ENCODE measurements at places on chromosomes 11 and 22. TPM values are rescaled to one million over a fixed set of nuclear protein-coding genes. Genes with fewer than 3 reads are reported as not detected.

The HIRA gene
- 9.8 TPM for total RNA-seq

The DKK3 gene
- 5,316 TPM for total RNA-seq

The PRRG4 gene
- 1.4 TPM for total RNA-seq

The OR2AG2 gene
- not detected for total RNA-seq

The MS4A10 gene
- total RNA-seq: not detected

The OR5J2 gene
- total RNA-seq: not detected

The MUC15 gene
- not detected for total RNA-seq

DNA sequence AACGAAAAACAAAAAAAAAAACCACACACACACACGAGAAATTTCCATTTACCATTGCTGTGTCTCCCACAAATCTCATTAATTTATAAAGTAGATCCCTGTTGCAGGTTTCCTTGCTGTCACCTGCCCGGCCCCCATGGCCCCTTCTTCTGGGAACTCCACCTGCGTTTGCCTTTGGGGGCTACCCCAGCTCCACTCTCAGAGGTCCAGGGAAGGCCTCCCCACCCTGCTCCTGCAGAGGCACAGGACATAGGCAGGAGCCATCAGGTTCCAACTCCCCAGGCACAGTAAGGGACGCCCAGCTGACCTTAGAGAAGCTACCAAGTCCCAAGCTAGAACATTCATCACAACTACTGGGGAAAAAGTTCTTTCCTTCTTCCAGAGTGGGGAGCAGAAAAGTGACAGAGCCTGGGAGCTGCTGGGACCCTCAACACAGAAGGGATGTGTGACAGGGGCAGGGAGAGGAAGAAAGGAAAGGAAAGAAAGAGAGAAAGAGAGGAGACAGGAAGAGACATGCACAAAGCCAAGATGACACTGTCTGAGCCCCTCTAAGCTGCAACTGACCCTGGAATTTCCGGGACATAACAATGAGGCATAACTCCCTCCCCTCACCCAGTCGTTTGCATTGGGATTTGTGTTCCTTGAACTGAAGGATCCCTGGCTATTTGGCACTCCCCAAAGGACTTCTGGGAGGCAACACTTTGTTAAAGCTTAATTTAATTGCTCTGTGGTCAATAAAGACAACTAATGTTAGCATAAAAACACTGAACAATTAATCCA lies 175.7 kb downstream of the SHANK2 start:
- H3K4me1 ChIP-seq: no peaks in the 10 kb centered on the region
- no peaks in the 10 kb centered on the region for H3K36me3 ChIP-seq
- no peak overlapping the region for H3K4me3 ChIP-seq
- no peak overlapping the region for H3K27ac ChIP-seq
- no peaks in the 10 kb centered on the region for H3K27me3 ChIP-seq
- DNase-seq: no peak

DNA sequence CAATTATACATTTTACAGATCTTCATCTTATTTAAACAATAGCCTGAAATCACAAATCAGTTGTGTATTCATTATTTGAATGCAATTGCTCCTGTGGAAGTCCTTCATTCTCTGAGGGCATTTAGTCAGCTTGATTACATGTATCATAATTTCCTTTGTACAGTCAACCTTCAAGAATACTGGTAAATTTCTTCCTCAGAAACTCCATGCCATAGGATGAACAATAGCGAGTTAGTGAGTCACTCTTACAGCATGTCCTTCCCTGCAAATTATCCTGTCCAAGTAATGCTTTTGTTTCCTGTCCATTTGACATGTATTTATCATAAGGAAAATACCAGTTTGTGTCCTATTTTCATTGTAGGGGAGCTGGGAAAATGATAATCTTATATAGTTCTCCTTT lies 3.8 kb downstream of the OR10S1 start:
- H3K27ac ChIP-seq: no peak overlapping the region
- DNase-seq: no peak
- no peaks in the 10 kb centered on the region for H3K27me3 ChIP-seq
- H3K36me3 ChIP-seq: no peaks in the 10 kb centered on the region
- H3K4me1 ChIP-seq: no peaks in the 10 kb centered on the region

GRCh38 chr11:104968355-104968855 lies at the start of gene CASP4:
TSS of gene CASP4 (minus strand) at chr11:104968574. CDS start at chr11:104968525, 49 bp downstream.
- no peaks in the 10 kb centered on the region for H3K27me3 ChIP-seq
- peaks cover 15% of the 10 kb centered on the region for H3K4me1 ChIP-seq
- peak within 1 kb of the TSS; percentile 79 for H3K27ac ChIP-seq
- H3K36me3 ChIP-seq: no peaks in the 10 kb centered on the region

GRCh38 chr11:65540290-65541092 lies 15.6 kb downstream of the SCYL1 start:
- H3K36me3 ChIP-seq: peaks cover 29% of the 10 kb centered on the region
- peak; percentile 93 for DNase-seq
- H3K4me3 ChIP-seq: peak overlapping the region; percentile 35
- no peaks in the 10 kb centered on the region for H3K27me3 ChIP-seq
- H3K4me1 ChIP-seq: no peaks in the 10 kb centered on the region
- H3K27ac ChIP-seq: peak overlapping the region; percentile 87

GRCh38 chr22:26941896-26942636 lies 284.7 kb downstream of the MIAT start:
- no peaks in the 10 kb centered on the region for H3K36me3 ChIP-seq
- no peak for DNase-seq
- no peaks in the 10 kb centered on the region for H3K4me1 ChIP-seq
- H3K4me3 ChIP-seq: no peak overlapping the region

GRCh38 chr11:4863876-4864275 lies 14.9 kb upstream of the OR51S1 start:
- no peak overlapping the region for H3K27ac ChIP-seq
- no peaks in the 10 kb centered on the region for H3K27me3 ChIP-seq
- no peak overlapping the region for H3K4me3 ChIP-seq
- no peak for DNase-seq
- H3K4me1 ChIP-seq: no peaks in the 10 kb centered on the region

- peak overlapping the region; percentile 60 for H3K27ac ChIP-seq
- H3K4me3 ChIP-seq: peak overlapping the region; percentile 59
Measured at GRCh38 chr22:50673231-50674129, 857 bp downstream of the SHANK3 start.

DNA sequence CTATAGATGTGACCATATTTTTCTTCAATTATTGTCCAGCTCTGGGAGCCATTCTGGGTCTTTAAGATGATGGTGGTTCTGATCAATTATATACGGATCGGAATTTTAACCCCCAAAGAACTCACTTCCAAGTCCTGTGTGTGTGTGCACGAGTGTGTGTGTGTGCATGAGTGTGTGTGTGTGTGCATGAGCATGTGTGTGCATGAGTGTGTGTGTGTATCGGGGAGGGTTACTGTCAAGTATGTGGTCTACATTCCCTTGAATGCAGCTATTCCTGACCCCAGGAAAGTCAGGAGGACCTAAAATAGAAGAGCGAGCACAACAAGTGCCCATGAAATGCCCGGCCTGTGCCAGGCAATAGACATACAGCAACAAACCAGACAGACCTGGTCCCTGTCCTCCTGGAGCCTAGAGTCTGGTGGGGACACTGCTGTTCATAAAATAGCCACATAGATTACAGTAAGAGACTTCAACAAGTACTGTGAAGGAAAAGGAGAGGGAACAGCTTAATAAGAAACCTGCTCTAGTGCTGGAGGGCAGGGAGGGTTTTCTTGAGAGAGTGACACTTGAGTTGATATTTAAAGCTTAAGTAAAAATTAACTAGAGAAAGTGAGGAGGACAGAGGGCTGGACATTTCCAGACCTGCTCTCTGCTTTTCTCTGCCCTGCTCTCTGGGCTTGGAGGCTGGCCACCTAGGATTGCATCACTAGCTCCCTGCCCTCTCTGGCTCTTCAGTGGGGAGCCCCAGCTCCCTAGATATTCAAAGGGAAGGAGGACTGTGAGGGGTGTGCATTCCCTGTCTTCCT lies 66.1 kb upstream of the SPON1 start:
- H3K4me3 ChIP-seq: no peak overlapping the region
- H3K27ac ChIP-seq: no peak overlapping the region
- no peak for DNase-seq
- no peaks in the 10 kb centered on the region for H3K36me3 ChIP-seq
- no peaks in the 10 kb centered on the region for H3K27me3 ChIP-seq
- no peaks in the 10 kb centered on the region for H3K4me1 ChIP-seq

GRCh38 chr11:2780850-2781407 lies 81.1 kb upstream of the KCNQ1OT1 start:
- peaks cover 50% of the 10 kb centered on the region for H3K4me1 ChIP-seq
- H3K36me3 ChIP-seq: no peaks in the 10 kb centered on the region
- peak overlapping the region; percentile 83 for H3K27ac ChIP-seq

DNA sequence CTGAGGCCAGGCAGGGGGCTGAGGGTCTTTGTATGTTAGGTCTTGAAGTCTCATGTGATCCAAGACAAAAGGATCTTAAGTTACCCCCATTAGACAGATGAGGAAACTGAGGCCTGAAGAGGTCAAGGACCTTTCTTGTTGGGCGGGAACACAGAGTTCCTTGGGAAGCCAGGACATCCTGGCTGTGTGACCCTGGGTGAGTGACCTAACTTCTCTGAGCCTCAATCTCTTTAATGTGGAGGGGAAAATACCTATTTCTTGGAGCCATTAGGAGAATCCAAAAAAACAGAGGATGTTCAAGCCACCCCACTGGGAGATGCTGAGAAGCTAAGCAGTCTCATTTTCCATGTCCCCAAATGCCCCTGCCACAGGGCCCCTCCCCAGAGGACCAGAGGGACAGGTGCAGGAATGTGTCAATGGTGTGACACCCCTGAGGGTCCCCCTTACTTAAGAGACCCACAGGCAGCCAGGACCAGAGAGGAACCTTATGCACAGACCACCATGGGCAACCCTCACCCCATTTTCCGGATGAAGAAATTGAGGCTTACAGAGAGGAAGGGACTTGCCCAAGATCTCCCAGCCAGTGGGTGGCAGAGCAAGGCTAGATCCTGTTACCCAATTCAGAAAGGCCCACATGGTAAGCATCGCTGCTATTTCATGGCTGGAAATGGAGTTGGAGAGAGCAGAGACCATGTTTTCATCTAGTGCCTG lies 8.0 kb downstream of the RAC2 start:
- DNase-seq: no peak
- H3K4me3 ChIP-seq: no peak overlapping the region
- no peak overlapping the region for H3K27ac ChIP-seq
- no peaks in the 10 kb centered on the region for H3K36me3 ChIP-seq
- no peaks in the 10 kb centered on the region for H3K4me1 ChIP-seq

- no peak overlapping the region for H3K4me3 ChIP-seq
- no peak overlapping the region for H3K27ac ChIP-seq
- no peaks in the 10 kb centered on the region for H3K36me3 ChIP-seq
Measured at GRCh38 chr22:49751966-49752597, 75.6 kb downstream of the BRD1 start.

DNA sequence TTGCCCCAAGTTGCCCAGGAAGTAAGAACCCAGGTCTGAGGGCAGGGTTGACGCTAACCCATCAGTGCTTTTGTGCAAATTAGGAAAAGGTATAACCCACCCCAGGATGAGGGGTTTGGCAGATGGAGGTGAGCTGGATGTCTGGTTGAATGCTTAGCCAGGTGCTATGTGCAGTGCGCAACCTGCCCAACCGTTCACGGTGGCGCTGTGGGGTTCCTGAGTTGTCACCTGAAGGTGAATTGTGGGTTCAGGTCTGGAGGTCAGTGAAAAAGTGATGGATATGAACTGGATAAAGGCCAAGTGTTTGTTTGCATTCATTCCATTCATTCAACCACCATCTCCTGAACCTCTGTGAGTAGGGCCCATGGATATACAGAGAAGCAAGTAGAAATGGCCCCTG lies 14.3 kb upstream of the LGALS2 start:
- no peak for DNase-seq
- H3K27me3 ChIP-seq: no peaks in the 10 kb centered on the region
- H3K36me3 ChIP-seq: no peaks in the 10 kb centered on the region
- H3K4me1 ChIP-seq: no peaks in the 10 kb centered on the region

DNA sequence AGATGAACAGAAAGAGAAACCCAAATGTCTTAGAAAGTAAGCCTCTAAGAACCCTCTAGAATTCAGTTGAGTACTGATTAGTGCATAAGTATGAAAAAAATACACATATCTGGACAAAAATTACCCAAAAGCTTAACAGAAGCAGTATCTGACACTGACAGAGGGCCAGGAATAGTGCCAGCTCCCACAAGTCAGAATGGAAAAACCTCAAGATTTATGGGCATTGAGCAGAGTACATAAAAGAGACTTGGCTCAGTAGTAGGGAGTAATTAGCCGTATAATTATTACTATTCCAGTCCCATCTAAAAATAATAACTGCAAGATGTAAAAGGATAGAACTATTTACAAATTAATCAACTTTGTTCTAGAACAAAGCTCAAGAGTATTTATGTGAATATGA lies 834.5 kb downstream of the FAM181B start:
- no peak for DNase-seq
- H3K4me3 ChIP-seq: no peak overlapping the region
- no peaks in the 10 kb centered on the region for H3K27me3 ChIP-seq
- H3K27ac ChIP-seq: no peak overlapping the region

GRCh38 chr11:32030875-32031503 lies 59.9 kb upstream of the RCN1 start:
- no peak overlapping the region for H3K27ac ChIP-seq
- H3K4me3 ChIP-seq: no peak overlapping the region
- DNase-seq: no peak
- no peaks in the 10 kb centered on the region for H3K36me3 ChIP-seq
- no peaks in the 10 kb centered on the region for H3K4me1 ChIP-seq
- no peaks in the 10 kb centered on the region for H3K27me3 ChIP-seq

DNA sequence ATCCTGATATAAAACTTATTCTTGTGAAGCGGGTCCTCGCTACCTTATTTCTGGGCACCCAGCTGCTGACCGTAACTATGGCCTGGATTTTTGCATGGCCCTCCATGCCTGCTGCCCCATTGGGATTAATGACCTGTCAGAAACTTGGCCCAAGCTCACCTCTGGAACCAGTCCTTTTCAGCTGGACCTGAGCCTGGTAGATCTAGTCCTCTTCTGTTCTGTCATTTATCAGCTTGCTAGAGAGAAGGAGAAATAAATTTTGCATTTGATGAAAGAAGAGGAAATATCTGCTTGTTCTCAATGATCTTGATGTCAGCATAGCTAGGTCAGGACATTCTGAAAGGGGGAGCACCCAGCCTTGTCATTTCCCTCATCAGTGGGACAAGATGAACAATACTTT lies 387.8 kb upstream of the LARGE1 start:
- H3K27me3 ChIP-seq: no peaks in the 10 kb centered on the region
- no peaks in the 10 kb centered on the region for H3K36me3 ChIP-seq
- peaks cover 10% of the 10 kb centered on the region for H3K4me1 ChIP-seq
- H3K4me3 ChIP-seq: no peak overlapping the region

DNA sequence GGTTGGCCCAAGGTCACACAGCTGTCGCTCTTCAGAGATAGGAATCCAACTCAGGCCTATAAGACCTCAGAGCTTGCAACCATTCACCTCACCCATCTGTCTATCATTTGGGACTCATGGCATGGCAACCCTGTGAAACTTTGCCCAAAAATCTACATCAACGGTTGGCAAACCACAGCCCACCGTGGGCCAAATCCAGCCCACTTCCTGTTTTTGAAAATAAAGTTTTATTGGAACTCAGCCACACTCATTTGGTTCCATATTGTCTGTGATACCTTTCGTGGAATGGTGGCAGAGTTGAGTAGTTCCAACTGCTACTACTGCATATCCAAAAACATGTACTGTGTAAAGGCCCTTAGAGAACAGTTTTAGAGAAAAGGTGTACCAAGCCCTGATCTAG lies 307.8 kb downstream of the MN1 start:
- no peaks in the 10 kb centered on the region for H3K36me3 ChIP-seq
- no peak overlapping the region for H3K27ac ChIP-seq
- DNase-seq: no peak
- no peaks in the 10 kb centered on the region for H3K27me3 ChIP-seq
